Fibroblast of the aortic adventitia (primary cell): ENCODE measurements at places on chromosomes 1 and 21. TPM values are rescaled to one million over a fixed set of nuclear protein-coding genes. Genes with fewer than 3 reads are reported as not detected.

NIT1 gene
- 13.3 and 18.3 TPM in 2 replicates for total RNA-seq

TINAGL1 gene
- 1.2 and 99.8 TPM in 2 replicates for total RNA-seq

C4BPB gene
- not detected in 2 replicates for total RNA-seq

PTGFR gene
- total RNA-seq: 34.3 and 77.5 TPM in 2 replicates

ZYG11A gene
- total RNA-seq: 0.57 and 0.72 TPM in 2 replicates

SLAMF6 gene
- not detected in 2 replicates for total RNA-seq

HSD11B1 gene
- 6.3 and 33.3 TPM in 2 replicates for total RNA-seq

FCAMR gene
- not detected in 2 replicates for total RNA-seq

FCRL4 gene
- not detected in 2 replicates for total RNA-seq

VWA5B1 gene
- not detected in 2 replicates for total RNA-seq

TPTE gene
- total RNA-seq: not detected in 2 replicates

S100A2 gene
- 3.3 TPM in 1 of 2 replicates, not detected in the other for total RNA-seq

PDE9A gene
- total RNA-seq: not detected in 2 replicates

GNG4 gene
- total RNA-seq: not detected in 2 replicates

PLA2G2E gene
- not detected in 2 replicates for total RNA-seq

LELP1 gene
- not detected in 2 replicates for total RNA-seq

KCNJ15 gene
- 0.36 TPM in 1 of 2 replicates, not detected in the other for total RNA-seq

GPR3 gene
- total RNA-seq: 0.99 TPM in 1 of 2 replicates, not detected in the other

VAV3 gene
- 0.09 TPM in 1 of 2 replicates, not detected in the other for total RNA-seq

TSPAN2 gene
- total RNA-seq: 0.18 and 2.5 TPM in 2 replicates

AMY1A gene
- total RNA-seq: not detected in 2 replicates

MAP7D1 gene
- total RNA-seq: 114 and 180 TPM in 2 replicates

FMOD gene
- 6.6 and 9.1 TPM in 2 replicates for total RNA-seq

AMPD1 gene
- not detected in 2 replicates for total RNA-seq

ANKRD45 gene
- total RNA-seq: 0.09 and 0.82 TPM in 2 replicates

SEC22B gene
- 23.5 and 70.3 TPM in 2 replicates for total RNA-seq

AUNIP gene
- total RNA-seq: 4.8 TPM in 1 of 2 replicates, not detected in the other

THRAP3 gene
- 47.8 and 130 TPM in 2 replicates for total RNA-seq

SPRR1A gene
- total RNA-seq: not detected in 2 replicates

CD247 gene
- 0.16 and 0.18 TPM in 2 replicates for total RNA-seq
